ENCODE measurements at places on chromosomes 5 and 9. TPM values are rescaled to one million over a fixed set of nuclear protein-coding genes. Genes with fewer than 3 reads are reported as not detected.

Gene ENTPD2
- total RNA-seq: not detected

- DNase-seq: no peak
Measured at GRCh38 chr5:139461698-139462097, 845 bp downstream of the ECSCR start.

- DNase-seq: no peak
Measured at GRCh38 chr9:110258690-110259091, 2.4 kb upstream of the TXN start.

DNA sequence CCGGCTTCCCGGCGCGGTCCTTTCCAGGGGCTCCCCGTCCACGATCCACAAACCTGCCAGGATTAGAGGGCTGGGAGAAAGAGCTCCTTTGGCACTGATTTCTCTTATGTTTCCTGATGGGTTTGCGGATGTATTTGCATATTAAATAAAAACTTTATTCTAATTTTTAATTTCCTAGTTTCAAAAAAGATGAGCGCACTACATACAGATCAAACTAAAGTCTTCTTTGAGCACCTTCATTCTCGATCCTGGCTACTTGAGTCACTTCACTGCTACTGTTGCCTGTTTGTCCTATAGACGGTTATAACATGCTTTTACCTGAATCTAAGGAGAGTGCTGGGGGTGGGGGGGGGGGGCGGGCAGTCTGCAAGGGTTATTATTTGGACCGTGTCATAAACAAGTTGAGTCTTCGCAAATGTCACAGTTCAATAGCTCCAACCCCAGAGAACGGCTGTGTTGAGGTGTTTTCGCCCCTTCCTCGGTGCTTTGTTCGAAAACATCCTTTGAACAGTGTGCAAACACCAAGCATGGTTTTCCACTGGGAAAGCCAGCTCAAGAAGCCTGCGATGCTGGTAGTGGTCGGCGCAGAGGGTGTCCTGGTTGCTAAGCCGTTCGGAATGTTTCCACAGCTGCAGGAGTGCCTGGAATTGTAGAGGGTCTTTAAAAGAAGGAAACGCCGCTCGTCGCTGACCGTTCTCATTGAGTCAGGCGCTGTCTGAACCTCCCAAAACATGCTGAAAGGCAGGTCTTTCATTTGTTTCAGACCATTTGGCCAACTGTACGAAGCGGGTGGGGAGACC lies 1.1 kb upstream of the STK10 start:
- no peak for DNase-seq

GRCh38 chr5:158382473-158382872 lies 523.5 kb upstream of the CLINT1 start:
- DNase-seq: peak; percentile 40

GRCh38 chr9:93460689-93461413 lies 7.5 kb upstream of the FAM120AOS start:
- no peak for DNase-seq

DNA sequence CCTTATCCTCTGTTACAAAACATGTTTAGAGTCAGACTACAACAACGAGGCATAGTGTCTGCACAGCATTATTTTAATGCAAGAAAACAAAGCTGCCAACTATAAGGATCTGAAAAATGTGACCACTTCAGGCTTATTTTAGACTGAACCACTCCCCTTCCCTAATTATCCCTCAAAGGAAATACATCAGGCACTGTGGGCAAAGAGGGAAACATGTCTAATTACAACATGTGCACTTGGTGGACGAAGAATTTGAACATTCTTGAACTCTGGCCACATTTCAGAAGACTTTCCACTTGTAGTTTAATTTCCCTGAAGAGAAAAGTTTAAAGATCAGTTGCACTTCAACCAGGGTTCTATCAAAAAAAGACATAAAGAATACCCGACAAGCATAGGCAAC lies 3.8 kb downstream of the MTMR12 start:
- DNase-seq: no peak

Gene GPR151
- total RNA-seq: not detected

Data from activated naive CD8-positive, alpha-beta T cell treated with anti-CD3 and anti-CD28 coated beads, Interleukin-2, amount 10 ng/mL, durations not matched to agents 7 days and 5 days (primary cell).